Stimulated activated CD4-positive, alpha-beta T cell treated with anti-CD3 and anti-CD28 coated beads, Interleukin-12 subunit alpha, Interleukin-12 subunit beta, amount 100 ng/mL, for 4 hours (primary cell): ENCODE measurements at places on chromosomes 1 and 21.

DNA sequence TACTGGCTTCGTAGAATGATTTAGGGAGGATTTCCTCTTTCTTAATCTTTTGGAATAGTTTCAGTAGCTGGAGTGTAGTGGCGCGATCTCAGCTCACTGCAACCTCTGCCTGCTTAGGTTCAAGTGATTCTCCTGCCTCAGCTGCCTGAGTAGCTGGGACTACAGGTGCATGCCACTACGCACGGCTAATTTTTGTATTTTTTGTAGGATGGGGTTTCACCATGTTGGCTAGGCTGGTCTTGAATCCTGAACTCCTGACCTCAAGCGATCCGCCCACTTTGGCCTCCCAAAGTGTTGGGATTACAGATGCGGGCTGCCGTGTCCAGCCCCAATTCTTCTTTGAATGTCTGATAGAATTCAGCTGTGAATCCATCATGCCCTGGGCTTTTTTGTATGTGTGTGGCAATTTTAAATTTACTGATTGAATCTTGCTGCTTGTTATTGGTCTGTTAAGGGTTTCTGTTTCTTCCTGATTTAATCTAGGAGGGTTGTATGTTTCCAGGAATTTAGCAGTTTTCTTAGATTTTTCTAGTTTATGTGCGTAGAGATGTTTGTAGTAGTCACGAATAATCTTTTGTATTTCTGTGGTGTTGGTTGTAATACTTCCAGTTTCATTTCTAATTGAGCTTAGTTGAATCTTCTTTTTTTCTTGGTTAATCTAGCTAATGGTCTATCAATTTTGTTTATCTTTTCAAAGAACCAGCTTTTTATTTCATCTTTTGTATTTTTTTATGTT is 15.3 kb downstream of the MAN1C1 start:
- DNase-seq, result no peak

DNA sequence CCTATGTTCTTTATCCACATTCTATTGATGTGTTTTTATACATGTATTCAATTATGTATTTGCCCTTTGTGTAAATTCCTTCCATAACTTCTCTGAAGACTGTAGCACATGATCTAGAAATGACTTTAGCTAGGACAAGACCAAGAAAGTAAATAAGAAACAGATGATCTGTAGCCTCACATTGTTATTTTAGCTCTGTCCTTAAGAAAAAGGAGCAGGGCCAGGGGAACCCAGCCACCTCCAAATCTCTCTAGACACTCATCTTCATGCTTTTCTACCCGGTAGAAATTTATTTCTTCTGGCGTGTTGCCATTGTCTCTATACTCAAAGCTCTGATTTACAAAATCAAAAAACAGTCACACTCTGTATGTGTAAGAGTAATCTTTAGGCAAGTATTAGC is 27.1 kb downstream of the CDC7 start:
- no peak for DNase-seq

- DNase-seq, result no peak
These were observed 57.4 kb upstream of the C1orf21 start for GRCh38 chr1:184329245-184329953.

- no peak for DNase-seq
These were observed 64.3 kb upstream of the RAVER2 start for GRCh38 chr1:64680599-64680998.

DNA sequence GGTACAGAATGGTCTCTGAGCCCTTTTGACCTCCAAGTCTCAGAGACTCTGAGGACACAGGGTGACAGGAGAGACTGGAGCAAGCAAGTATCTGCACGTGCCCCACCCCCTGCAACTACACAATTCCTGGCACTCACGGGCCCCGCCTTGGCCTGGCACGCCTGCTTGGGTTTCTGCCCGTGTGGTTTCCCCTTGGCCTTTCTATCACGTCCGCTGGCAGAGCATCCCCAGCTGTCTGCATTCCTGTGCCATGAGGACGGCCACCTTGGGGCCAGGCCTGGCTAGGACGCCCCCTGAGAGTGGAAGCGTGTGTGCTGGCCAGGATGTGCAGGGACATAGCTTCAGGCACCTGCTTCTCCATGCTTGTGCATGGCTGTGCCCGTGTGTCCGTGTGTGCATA is 14.3 kb upstream of the EDN2 start:
- no peak for DNase-seq

DNA sequence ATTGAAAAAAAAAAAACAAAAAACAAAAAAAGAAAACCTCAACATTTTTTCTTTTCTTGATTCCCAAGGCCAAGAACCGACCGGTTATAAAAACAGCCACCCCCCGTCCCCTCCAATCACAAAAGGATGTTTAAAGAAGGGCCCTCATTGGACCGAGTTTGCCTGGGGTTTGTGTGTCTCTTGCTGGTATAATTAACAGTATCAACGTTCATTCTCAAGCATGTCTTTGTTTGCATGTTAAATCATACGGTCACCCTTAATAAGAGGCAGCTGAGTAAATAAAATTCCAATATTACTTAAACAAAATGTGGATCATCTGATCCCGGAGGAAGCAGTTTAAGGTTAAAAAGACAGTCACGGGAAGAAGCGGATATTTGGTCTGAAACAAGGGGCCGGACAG is 201.1 kb downstream of the PRDM2 start:
- DNase-seq, result no peak

- no peak for DNase-seq
These were observed 18.8 kb downstream of the TMPRSS15 start for GRCh38 chr21:18384771-18385170.

DNA sequence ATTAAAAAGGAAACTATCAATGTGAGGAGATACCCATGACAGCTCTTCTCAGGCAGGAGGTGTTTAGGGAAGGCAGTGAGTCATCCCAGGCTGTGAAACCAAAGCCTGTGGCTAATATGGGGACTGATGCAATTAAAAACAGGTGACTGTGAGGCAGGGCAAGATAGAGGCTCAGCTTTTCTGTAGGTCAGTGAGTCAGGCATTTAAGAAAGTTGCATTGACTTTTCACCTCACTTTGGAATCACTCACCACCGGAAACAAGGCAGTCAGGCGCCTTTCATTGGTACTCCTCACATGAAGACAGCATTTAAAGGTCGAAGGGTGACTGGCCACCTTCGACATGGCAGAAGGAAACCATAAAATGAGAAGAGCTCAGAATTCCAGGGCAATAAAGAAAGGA is 54.5 kb downstream of the PAPPA2 start:
- DNase-seq, result no peak

DNA sequence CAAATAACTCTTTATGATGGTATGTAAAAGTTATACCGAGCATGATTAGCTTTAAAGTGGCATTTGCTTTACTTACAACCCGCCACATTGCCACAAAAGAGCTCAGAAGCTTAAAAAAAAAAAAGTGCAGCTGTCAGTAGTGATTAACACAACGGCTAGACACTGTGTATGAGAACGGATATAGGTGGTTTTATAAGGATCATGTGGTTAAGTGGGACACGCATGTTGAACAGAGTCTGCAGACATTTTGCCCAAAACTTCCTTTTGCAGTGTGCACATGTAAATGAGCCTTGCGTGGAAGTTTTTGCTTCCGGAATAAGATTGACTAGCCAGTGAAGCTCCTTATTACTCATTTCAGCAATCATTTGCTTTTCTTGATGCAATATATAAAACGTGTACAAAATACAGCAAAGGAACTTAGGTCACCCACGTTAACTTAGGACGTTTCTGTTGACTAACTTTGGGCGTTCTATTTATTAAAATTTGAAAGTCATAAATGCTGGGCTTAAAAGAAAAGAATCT is 58.7 kb upstream of the RGS1 start:
- no peak for DNase-seq

DNA sequence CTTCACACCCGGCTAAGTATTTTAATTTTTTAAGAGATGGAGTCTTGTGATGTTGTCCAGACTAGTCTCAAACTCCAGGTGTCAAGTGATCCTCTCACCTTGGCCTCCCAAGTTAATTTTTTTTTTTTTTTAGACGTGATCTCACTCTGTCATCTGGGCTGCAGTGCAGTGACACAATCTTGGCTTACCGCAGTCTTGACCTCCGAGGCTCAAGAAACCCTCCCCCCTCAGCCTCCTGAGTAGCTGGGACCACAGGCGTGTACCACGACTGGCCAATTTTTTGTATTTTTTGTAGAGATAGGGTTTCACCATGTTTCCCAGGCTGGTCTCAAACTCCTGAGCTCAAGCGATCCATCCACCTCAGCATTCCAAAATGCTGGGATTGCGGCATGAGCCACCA is 11.7 kb upstream of the IFNLR1 start:
- no peak for DNase-seq

DNA sequence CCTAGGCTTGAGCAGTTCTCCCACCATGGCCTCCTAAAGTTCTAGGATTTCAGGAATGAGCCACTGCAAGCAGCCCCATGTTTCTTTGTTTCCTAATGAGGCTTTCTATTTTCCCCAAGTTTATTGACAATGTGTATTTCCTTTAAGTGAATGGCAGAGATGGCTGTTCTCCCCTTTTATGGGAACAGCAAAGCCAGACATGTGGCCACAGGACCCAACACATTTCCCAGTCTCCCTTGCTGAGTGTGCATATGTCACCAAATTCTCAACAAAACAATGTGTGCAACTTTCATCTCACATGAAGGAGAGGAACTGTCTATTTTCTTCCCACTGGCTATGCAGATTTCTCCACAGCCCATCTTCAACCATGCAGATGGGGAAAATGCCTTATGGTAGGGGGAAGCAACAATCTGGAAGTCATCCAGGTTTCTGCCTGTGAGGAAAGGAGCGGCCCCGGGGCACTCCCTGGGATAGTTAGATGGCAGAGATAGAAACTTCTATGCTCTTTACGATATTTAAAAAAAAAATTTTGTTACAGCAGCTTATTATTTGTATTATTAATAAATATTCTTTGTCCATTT is 28.6 kb upstream of the MAP10 start:
- no peak for DNase-seq

GRCh38 chr1:240691909-240692705 is 80.2 kb upstream of the GREM2 start:
- no peak for DNase-seq

DNA sequence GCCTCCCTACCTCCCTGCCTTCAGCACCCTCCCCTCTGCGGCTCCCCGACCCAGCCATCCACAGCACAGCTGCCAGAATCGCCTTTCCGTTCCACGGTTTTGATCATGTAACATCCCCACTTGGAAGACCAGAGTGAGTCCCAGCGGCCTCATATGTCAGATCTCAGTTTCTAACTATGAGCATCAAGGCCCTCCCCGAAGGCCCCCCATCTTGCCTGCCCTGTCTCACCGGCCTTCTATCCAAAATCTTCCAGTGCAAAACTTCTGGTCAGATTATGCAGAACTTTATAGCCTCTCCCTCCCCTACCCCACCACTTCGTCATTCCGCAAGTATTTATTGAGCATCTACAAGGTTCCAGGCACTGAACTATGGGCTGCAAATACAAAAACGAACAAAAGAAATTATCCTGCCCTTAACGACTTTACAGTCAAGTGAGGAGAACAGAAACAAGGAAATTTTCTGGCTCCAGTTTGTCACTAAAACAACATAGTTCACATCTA is 20.3 kb upstream of the LMX1A start:
- no peak for DNase-seq

DNA sequence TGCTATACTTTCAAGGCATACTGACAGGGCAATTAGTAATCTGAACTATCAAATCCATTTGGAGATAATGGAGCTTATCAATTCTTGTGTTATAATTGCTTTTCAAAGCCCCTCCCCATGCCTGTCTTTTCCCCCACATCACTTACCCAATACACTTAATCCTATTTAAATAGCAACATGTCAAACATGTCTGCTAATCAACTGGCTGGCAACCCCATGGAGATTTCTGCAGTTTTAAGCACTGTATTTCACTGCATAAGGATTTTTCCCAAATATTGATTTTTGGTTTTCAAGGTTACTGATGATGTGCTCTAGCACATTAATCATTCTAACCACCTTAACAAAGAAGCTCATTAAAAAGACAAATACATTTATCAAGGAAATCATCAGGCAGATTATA is 800.3 kb downstream of the PLA2G4A start:
- DNase-seq, result no peak

DNA sequence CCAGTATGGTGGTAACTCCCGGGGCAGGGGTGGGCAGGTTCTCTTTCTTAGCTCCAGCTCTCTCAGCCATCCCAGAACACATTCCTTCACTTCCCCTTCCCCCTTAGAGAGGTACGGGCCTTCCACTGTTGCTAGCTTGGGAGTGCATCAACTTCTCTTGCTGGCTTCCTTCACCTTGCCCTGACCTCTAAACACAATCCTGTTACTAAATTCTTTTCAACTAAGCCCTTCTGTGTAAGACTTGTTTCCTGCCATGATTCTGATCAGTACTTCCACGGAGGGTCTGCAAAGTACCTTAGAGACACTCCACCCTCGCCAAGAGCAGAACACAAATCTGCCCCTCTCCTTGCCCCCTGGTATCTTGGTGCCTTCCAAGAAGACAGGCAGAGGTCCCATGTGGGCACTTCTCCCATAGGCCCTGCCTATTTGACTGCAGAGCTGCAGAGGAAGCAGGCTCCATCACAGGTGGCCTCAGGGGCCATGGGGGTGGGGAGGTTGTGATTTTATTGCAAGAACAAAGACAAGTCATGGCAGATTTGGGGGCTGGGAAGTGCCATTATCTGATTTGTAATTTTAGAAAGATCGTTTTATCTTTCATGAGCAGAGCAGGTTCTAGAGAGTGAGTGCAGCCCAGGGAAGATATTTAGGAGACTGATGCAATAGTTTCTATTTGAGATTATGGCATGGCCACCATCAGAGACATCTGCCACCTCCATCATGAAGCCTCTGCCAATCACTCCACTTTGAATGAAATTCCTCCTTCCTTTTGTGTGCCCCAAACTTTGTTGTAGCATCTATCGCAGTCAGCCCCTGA is 182.5 kb upstream of the JUN start:
- DNase-seq, result no peak

- no peak for DNase-seq
These were observed 96.0 kb upstream of the TNFSF4 start for GRCh38 chr1:173302890-173303829.

- DNase-seq, result peak; percentile 79
These were observed 13.2 kb upstream of the CELA3B start for GRCh38 chr1:21963477-21964217.

DNA sequence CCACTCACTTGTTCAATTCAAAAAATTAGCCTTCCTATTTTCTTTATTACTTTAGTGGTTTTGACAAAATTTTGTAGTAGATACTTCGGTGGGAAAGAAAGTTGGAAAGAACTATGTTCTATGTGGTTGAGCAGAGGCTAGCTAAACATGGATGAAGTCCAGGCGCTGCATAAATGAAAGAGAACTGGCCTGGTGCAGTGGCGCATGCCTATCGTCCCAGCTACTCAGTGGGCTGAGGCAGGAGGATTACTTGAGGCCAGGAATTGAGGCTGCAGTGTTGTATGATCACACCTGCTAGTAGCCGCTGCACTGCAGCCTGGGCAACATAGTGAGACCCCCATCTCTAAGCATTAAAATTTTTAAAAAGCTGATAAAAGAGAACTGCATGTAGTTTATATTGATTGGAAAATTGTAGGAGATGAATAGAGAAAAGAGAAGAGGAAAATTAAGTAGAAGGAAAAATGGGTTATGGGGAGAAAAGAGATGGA is 21.0 kb downstream of the IFNAR1 start:
- DNase-seq, result no peak

DNA sequence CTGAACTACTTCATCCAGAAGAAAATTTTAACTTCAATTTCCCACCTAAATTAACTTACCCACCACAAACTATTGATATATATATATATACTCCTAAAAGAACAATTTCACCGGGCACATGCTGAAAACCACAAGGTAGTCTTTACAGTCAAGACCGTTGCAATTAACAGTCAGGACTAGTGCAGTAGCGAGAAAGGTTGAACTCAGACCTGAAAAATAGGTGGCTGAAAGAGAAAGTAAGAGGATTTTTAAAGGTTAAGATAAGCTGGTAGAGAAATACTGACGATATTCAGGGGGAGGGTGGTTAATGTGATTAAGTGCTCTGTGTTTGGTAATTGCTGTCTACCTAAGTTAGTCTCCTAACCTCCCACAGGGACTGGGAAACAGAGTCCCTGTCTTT is 1153.5 kb upstream of the TMPRSS15 start:
- DNase-seq, result no peak
